ENCODE measurements at places on chromosomes 4 and X.

DNA sequence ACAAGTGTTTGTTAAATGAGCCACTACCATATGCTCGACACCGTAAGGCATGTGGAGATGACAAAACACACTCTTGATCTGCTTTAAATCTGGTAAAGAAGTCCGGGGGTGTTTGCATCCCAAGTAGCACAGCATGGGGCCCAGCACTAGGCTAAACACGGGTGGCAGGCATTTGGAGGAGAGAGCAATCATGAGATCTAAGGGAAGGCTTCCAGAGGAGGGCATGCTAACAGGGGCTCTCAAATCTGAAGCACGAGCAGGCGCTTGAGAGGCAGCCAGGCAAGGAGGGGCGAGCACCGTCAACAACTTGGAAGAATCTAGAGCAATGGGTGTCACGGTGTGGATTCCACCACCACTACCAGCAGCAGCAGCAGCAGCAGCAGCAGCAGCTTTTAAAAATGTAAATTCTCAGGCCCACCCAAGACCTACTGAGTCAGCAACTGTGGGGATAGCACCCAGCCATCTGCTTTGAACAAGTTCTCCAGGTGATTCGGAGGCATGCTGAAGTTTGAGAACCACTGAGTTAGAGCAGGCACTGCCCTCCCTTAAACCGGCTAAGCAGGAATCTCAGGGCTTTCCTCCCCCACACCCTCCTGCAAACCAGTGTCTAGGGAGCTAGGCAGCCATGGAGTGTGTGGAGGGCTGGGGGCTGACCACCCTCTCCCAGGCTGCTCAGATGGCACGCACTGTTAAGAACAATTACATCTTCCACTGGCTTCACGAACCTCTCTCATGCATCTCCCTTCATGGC, 70.2 kb upstream of the MAP3K15 start:
- DNase-seq, result no peak

- no peak for DNase-seq
These were observed 24.9 kb upstream of the SGMS2 start for GRCh38 chr4:107799669-107800450.

- DNase-seq, result no peak
These were observed 741.6 kb downstream of the TRAM1L1 start for GRCh38 chr4:116343809-116344208.

DNA sequence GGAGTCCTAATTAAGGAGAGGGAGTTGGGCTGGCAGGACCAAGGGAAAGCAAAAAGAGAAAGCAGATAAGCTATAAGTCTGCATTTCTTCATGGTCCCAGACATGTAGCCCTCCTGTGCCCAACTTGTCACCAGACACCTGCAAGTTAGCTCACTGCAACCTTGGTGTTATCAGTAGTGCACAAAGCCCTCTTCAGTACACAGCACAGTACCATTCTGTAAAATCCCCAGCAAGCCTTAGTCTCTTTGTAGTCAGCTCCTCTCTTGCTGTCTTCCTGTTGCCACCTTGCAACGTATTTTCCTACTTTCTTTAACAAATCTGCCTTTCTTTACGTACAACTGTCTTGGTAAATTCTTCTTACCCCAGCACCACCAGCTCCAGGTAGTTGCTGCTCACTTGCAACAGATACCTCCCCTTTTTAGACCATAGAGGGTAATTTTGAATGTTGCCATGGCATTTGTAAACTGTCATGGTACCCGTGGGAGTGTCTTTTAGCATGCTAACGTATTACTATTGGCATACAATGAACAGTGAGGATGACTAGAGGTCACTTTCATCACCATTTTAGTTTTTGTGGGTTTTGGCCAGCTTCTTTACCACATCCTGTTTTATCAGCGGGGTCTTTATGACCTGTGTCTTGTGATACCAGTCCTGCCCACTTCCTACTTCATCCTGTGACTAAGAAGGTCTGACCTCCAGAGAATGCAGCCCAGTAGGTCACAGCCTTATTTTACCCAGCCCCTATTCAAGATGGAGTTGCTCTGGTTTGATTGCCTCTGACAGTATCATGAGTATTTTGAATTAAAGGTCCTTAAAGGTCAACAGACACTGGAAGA, 28.3 kb upstream of the AP1S2 start:
- DNase-seq, result no peak

DNA sequence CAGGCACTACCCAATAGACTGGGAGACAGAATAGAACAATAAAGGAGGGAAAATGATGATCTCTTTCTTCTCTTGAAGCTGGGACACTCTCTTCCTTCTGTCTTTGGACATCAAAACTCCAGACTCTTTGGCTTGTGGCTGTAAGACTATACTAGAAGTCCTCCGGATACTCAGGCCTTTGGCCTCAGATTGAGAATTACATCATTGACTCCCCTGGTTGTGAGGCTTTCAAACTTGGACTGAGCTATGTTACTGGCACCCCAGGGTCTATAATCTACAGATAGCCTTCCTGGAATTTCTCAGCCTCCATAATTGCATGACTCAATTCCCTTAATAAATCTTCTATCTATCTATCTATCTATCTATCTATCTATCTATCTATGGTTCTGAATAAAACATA, 294.2 kb upstream of the CT83 start:
- DNase-seq, result no peak

DNA sequence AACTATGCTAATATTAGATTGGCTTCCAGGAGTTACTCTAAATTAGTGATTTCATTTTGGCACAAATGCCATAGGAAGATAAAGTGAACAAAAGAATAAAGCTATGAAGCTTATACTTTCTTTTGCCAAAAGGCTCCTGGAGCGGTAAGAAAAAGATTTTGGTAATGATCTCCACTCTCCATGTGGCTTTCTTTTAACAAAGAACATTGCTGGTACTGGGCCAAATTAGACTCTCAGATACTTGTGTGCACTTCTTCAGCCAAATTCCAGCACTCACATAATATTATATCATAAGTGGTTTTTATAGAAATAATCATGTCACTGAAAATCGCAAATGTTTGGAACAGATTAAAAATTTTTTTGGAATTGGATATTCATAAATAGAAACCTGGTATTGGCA, 142.4 kb upstream of the FGF13 start:
- no peak for DNase-seq

DNA sequence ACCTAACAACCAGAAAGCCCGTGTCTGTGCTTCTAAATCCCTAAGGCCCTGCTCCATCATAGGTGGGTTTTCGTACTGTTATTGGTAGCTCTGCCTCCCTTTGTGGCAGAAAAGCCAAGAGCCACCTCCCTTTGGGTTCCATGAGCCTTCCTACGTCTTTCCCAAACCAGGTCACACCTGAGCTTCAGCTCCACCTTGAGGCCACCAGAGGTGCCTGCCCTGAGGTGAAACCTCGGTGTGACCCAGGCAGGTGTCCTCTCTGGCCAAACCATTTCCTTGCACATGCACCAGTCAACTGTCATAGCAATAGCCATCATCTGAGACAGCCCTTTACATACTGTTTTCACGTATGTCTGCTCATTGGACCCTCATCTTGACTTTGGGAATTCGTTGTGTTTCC, 188.0 kb upstream of the RBPJ start:
- DNase-seq, result no peak

DNA sequence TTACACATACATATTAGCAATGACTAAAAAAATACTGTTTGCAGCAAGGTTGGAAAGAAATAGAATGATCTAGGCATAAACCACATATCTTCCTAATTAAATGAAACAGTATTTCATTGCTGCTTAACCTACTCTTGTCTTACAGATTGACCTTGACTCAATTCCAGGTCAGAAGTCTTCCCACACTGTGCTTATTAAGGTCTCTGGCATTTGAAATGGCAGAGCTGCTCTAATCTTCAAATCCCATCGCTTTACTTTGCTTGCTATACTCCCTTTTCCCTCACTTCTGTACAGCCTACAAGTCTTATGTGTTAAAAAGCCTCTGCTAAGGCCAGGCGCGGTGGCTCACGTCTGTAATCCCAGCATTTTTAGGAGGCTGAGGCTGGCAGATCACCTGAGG, 424.5 kb downstream of the RPA4 start:
- no peak for DNase-seq

DNA sequence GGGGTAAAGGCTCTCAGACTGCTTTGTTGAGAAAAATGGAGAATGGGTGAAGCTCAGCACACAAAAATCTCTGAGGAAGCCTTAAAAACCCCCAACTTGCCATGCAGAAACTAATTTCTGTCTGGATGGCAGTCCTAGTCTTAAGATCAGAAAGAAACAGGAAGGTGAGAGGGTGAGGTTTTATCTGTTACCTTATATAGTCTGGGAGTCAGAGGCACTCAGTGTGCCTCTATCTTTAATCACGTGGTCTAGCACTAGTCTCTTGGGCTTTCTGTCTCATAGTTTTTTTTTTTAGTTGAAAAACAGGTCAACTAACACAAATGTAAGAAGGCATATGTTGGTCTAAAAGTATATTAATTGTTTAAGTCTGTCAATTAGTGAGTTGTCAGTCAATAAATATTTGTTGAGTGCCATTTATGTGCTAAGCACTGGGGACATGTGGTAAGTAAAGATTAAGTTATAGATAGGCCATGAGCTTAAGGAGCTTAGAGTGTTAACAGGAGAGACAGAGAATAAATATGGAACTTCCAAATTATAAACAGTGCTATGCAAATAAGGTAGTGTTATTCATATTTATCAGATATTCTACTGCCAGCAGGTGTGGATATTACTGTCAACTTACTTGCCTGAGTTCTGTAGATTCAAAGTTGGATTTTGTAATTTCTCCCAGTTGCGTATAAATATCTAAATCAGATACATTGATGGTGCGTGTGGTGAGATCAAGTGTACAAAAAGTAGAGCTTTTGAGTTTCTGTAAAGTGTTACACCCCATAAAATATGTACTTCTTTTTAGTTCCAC, 7.0 kb downstream of the CYBB start:
- DNase-seq, result no peak

DNA sequence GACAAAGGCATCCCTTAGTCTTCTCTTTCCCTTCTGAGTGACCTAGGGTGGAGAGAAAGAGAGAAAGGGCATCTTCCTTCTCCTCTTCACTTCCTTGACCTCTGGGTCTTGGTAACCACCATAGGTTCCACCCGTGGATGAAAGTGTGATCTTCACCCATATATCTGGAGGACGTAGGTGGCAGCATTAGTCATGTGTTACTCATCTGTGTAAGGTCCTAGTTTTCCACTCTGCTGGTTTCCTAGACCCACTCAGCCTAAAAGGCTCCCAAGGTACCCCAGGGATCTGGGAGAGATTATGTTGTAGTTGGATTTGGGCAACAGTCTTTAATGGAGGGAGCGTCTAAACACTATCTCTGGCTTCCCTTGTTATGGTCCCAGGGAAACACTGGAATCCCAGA, 45.5 kb upstream of the RAB9B start:
- no peak for DNase-seq

DNA sequence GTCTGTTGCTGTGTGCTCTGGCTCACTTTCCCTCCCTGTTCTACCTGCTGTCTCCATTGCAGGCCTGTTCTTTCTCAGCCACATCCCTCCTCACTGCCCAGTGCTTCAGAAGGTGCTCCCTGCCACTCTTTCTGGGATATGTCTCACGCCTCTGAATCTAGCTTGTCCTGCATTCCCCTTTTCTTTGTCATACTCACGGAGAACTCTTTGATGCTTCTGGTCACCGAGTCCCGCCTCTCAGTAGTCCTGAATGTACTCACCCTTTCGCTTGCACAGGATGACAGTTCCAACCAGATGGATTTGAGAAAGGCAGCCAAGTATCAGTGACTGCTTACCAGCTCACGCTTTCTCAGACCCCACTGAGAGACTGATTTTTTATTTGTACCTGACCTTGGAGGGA, 65.2 kb upstream of the TLR2 start:
- no peak for DNase-seq

DNA sequence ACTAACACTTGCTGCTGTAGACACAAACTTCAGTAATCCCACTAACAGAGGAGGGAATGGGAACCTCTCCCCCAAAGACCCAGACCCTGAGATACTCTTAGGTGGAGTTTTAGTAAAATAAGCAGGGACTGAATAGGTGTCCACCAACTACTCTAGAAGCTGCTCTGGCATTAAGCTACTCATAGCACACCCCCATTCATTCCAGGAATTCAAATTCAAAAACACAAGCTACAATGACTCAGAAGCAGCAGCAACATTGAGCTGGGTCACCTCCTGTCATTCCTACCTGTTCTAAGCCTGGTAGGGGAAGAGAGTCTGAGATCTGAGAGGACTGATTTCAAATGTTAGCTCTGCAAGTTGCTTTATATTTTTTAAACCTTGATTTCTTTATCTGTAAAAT, 135.4 kb upstream of the FRMPD4 start:
- DNase-seq, result no peak

DNA sequence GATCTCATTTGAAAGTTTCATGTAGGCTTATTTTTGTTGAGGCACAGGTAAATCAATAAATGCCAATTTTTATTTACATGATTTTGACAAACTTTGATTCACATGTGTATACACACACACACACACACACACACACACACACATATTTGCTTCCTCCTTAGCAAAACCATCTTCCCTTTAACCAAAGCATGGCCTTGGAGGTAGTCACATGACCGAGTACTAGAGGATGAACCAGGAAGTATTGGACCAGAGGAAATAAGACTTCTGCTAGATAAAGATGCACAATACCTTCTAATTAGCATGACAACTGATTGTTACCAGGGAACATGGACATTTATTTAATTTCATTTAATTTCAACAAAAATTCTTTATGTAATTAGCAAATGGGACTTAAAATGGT, 23.4 kb upstream of the CFAP299 start:
- no peak for DNase-seq

- no peak for DNase-seq
These were observed 392.6 kb upstream of the INTU start for GRCh38 chr4:127239902-127240763.

DNA sequence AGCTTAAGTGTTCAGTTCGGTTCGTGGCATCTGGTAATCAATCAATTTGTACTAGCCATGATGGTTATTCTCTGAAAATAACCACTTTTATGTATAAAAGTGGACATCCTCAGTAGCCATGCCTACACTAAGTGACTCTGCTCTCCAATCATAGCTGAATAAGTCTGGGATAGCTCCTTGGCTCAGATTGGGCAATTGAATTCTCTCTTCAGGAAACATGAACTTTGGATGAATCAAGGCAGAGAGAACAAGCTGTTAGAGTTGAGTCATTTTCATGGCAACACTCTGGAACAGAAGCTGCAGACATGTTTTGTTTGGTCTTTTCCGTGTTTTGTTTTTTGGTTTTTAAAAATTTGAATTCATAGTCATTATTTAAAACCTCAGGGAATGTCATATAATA, 66.8 kb upstream of the TMEM164 start:
- DNase-seq, result no peak

- DNase-seq, result no peak
These were observed 93.9 kb downstream of the MID1 start for GRCh38 chrX:10526451-10526850.

GRCh38 chrX:115939070-115939469, 231.5 kb upstream of the AGTR2 start:
- no peak for DNase-seq

All from activated CD4-positive, alpha-beta T cell treated with anti-CD3 and anti-CD28 coated beads, Interleukin-2, amount 50 U/mL, for 16 hours (primary cell).